H54 (cell line): ENCODE measurements at places on chromosomes 11 and 22.

- no peak for DNase-seq
These were observed 17.4 kb upstream of the OR10V1 start for GRCh38 chr11:59730896-59731565.

- DNase-seq: no peak
These were observed 17.1 kb downstream of the MIAT start for GRCh38 chr22:26674211-26675190.

GRCh38 chr22:16774911-16775500 lies 50.2 kb downstream of the XKR3 start:
- no peak for DNase-seq

DNA sequence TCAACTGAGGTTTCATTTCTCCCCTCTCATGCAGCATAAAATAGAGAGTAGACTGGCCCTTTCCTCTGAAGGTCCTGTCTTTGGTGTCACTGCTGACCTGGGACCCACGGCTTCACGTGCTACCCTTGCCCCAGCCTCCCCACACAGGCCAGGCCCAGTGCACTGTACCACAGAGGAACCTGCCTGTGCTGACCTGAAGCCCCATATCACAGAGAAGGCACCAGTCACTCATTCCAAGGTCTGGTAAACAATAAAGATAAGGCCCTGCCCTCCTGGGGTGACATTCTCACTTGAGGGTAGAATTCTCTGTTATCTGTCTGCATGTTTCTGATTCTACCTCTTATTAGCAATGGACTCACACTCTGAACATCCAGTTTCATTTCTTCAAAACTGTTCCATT lies 51.3 kb downstream of the RPL27A start:
- no peak for DNase-seq

DNA sequence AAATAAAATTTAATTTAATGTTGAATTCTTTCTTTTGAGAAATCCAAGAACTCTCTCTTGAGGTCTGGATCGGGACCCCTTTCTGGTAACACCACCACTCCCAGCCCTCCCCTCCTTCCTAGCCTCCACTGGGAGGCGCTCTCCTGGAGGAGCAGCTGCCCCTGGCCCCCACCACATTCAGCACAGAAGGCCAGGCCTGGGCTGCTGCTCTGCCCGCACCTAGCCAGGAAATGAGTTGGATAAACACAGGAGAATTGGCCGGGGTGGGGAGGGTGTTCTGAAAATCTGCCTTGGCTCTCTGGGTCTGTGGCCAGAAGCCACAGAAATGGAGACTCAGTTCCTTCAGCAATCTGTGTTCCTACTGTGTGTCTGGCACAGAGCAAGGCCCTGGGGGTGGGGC lies 31.2 kb downstream of the C22orf42 start:
- DNase-seq: no peak

DNA sequence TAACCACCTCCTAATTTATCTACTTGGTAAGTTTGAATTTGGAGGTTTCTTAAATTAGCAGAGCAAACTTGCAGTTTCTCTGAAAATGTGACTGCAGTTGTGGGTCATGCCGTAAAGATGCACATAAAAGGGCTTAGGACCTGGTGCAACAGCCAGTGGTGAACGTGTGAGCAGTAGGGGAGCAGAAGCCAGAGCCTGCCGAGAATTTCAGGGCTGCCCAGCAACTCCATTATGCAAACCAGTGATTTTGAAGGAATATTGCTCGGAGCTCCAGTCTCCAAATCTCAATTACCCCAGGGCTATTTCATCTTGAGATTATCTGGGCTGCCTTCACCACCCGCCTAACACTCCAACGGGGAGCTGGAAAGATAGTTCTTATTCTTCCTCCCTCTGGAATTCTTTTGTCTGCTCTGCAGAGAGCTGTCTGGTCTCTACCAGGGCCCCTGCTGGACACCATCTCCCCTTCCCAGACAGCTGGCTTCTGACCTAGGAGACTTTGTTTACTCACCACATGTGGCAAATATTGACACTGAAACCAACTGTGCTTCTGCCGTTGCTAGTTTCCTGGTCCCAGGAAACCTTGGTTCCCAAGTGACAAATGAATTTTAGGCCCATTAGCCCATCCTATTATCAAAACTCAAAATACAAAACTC lies 93.9 kb downstream of the DSCAML1 start:
- no peak for DNase-seq

DNA sequence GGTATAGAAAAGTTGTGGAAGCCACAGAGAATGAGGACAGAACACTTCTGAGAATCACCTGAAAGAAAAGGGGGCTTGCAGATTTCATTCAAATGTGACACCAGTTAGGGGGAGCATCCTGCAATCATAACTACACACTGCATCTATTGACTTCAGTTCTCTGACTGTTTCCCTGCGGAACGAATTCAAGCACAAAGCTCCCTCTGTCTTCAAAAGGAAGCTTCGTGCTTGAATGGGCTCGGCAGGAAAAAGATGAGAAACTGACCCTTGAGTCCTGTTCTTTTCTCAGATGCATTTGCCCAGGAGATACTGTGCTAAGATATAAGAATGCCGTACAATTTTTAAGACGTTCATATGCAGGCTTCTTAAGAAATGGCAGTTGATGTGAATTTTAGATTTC lies 2000.4 kb upstream of the RAG2 start:
- DNase-seq: no peak

GRCh38 chr11:79100093-79100910 lies 340.5 kb downstream of the TENM4 start:
- peak; percentile 80 for DNase-seq

DNA sequence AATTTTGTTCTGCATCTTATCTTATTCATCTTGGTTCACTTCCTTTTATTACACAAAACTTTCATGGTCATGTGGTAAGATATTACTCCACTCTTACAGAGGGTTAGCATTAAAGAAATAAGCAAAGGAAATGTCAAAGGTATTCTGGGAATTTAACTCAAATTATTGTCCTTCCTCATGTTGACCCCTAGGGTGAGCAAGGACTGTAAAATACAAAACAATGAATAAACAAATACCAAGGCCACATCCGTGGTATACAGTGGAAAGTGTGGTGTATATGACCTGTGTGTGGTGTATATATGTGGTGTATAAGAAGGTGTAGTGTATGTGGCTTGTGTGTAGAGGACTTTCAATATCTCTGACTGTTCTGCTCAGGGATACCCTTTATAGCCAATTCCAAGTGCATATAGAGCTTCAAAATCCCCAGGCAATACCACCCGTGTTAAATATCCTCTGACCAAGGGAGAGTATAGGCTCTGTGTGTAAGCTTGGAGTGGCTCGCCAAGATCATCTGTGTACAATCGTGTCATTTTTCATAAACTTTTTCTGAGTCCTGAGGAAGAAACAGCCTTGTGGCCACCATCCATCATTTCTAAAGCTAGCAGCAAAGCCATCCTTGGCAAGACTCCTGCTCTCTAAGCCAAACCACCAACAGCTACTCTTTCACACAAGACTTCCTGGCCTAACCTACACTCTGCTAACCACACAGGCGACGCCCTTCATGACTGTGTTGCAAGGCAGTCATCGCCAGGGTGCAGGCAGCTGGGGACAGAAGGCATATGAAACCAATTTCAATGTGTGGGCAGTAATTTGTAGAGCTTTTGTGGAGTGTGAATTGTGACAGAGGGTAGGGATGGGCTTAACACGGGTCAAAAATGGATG lies 548.0 kb downstream of the ETS1 start:
- peak; percentile 33 for DNase-seq

DNA sequence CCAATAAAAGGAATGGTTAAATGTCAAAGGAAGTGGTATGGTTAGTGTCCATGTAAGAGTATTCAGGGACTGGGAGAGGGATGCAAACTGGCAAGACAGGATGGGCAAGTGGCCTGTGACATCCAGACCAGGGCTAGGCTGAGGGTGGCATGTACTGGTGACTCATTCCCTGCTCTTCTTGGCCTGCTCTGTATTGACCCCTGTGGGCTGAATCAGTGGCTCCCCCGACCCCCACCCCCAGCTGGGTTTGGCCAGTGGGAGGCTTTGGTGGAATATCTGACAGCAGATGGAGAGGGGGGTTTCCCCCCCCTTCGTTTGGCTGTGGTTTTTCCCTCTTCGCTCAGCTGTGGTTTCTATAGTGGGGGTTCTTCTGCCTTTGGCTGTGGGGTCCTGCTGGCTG lies 87.7 kb downstream of the CSNK2A3 start:
- DNase-seq: no peak

DNA sequence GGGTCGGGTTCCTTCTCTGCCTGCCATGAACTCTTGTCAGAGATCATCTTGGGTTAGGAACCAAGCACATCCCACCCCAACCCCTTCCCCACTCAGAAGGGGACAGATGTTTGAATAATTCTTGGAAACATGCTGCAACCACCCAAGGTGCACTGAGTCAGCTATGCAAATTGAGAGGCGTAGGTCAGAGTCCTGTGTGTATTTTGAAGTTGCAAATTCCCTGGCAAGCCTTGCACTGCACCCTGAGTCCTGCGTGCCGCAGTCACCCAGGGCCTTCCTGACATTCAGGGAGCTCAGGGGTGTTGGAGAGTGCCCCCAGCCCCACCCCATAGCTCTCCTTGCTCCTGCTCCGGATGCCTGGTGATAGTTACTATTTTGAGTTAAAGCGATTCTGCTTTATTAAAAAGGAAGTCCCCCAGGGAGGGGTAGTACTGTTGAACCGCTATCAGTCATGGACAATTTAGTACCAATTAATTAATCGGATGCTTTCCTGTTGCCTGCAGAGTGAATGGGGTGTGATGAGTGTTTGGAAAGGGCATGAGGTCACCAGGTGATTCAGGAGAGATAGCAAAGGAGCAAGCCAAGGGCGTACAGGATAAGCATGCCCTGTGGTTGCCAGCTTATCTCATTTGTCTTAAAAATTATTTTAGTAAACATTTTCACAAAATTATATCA lies 123.7 kb downstream of the GRIK4 start:
- no peak for DNase-seq

DNA sequence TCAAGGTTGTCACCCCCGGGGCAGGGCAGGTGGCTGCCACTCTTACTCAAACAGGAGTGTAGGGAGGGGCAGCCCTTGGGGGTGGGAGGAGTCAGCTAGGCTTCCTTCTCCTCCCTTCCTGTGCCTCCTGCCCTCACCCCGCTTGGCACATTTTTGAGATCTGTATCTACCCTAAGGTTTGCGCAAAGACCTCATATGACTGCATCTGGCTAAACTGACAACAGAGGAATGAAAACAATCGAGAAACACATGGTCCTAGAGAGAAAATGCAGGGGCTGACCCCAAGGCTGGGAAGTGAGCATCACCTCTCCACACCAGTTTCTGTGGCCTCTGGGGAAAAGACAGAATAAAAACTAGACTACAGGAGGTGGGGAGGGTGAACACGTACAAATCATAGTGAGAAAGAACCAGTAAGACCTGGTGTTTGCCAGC lies 28.1 kb downstream of the IGSF9B start:
- DNase-seq: peak; percentile 40

DNA sequence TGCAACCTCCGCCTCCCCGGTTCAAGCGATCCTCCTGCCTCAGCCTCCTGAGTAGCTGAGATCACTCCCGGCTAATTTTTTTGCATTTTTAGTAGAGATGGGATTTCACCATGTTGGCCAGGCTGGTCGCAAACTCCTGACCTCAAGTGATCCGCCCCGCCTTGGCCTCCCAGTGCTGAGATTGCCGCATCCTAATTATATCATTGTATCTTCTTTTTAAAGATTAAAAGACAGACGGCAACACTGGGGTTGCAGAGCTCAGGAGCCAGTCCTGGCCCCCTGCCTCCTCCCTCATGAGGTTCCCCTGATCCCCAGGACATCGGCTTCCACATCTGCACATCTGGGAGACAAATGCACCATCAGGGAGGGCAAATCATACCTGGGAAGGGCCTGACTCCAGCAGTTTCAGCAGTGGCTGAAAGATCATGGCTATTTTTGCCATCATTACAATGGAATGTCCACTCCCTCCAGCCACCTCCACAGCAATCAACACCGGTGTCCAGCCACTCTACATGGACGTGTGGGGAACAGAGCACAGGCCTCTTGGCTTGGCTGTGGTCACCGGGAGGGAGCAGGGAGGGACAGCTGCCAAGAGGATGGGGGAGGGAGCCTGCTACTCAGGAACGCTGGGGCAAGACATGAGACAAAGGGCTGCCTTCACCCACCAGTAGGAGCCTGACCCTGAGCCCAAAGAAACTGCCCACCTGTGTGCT lies 9.2 kb upstream of the CELSR1 start:
- no peak for DNase-seq

DNA sequence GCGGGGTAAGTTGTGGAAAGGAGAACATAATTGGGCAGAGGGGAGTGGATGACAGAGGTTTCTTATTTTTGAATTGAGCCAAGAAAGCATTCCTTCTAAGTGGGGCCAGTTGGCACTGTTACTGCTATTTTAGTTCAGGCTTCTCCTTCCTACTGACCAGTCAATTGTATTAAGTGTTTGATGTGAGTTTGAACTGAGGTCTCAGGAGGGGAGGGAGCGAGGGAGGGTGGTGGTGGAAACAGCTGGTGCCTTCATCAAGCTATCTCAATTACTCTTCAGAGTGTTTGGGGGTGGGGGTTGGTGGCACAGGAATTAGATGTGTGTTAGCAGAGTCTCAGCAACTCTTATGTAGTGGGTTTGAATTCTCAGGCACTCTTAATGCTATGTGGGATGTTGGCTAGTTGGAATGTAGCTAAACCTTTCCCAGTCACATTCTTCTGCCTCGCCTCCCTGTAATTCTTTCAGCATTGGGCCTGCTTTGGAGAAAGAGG lies 14.5 kb downstream of the CTNND1 start:
- DNase-seq: no peak

- no peak for DNase-seq
These were observed 3.2 kb downstream of the DERL3 start for GRCh38 chr22:23835484-23836144.

GRCh38 chr11:33315822-33316221 lies 58.6 kb downstream of the HIPK3 start:
- DNase-seq: no peak

DNA sequence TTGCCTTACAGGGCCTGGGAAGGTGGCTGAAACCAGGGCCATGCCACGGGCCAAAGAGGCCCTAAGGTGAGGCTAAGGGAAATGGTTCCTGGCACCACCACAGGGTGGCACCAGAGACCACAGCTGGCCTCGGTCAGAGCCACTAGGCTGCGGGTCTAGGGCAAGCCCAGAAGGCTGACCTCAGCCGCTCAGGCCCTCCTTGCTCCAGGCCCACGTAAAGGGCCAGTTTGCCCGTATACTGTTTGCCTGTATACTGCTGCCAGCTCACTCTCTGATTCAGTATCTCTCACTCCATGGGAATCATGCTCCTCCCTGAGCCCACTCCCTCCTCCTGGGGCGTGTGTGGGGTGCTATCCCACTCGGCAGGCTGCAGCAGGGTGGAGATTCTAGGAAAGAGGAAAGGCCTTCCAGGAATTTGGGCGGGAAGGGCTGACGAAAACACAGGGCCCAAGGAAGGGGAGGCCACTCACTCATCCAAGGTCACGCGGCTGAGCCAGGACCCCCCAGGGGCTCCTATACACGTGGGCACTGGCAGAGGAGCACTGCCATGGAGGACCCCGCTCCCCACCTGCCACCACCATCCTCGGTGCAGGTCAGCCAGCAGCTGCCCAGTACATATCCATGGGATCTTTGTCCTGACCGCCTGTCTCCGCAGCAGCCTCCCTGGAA lies 62.4 kb downstream of the NECTIN1 start:
- peak; percentile 86 for DNase-seq

DNA sequence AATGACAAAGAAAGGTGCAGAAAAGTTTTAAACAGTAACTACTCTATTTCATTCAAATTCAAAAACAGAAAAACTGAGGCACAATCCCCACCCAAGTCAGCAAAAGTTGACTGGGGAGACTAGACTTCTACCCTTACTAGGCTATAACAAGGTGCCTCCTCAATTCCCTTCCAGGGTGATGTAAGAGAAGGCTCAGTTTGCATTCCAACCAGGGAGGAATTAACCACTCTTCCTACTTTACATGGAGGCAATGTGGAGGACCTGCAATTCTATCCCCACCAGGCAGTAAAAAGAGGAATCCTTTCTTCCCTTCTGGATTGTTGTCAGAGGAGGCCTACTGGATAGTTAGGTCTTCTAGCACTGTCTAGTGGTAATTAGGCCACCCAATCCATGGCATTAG lies 26.1 kb downstream of the TYR start:
- no peak for DNase-seq
